ENCODE measurements at places on chromosomes 13 and 19. TPM values are rescaled to one million over a fixed set of nuclear protein-coding genes. Genes with fewer than 3 reads are reported as not detected.

DNA sequence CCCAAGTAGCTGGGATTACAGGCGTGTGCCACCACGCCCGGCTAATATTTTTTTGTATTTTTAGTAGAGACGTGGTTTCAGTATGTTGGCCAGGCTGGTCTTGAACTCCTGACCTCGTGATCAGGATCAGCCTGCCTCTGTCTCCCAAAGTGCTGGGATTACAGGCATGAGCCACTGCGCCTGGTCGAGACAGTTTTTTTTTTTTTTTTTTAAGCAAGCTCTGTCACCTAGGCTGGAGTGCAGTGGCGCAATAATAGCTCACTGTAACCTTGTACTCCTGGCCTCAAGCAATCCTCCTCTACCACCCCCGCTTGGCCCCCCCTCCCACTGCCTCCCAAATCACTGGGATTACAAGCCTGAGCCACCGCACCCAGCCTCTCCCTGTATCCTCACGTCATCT lies 6.4 kb upstream of the MAP2K7 start:
- peaks cover 3% of the 10 kb centered on the region for H3K27me3 ChIP-seq
- H3K4me1 ChIP-seq, result no peaks in the 10 kb centered on the region
- no peak overlapping the region for H3K27ac ChIP-seq
- DNase-seq, result no peak

The ALG5 gene
- 28.3 TPM for total RNA-seq

- H3K36me3 ChIP-seq, result no peaks in the 10 kb centered on the region
- no peaks in the 10 kb centered on the region for H3K4me1 ChIP-seq
- H3K27me3 ChIP-seq, result no peaks in the 10 kb centered on the region
These were observed 550.1 kb downstream of the DACH1 start for GRCh38 chr13:71316792-71317363.

DNA sequence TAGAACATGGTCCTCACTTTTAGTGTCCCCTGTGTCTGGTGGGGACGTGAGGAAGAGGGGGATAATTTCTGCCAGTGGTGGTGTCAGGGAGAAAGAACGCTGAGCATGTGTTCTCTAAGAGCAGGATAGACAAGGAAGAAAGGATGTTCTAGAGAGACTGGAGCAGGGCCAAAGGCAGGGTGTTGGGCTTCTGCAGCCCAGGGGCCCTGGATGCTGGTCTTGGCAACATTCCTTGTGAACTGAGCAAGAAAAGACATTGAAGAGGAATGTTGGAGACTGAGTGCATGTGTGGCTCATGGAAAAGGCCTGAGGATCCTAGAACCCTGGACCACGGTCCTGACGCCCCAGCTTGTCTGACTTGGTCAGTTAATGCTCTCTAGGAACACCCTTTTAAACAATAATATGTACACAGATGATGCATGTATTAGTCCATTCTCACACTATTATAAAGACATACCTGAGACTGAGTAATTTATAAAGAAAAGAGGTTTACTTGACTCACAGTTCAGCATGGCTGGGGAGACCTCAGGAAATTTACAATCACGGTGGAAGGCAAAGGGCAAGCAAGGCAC lies 33.6 kb upstream of the SLC10A2 start:
- H3K4me3 ChIP-seq, result no peak overlapping the region
- no peak for DNase-seq
- H3K4me1 ChIP-seq, result no peaks in the 10 kb centered on the region
- H3K27me3 ChIP-seq, result no peaks in the 10 kb centered on the region
- no peak overlapping the region for H3K27ac ChIP-seq

All from activated CD4-positive, alpha-beta T cell treated with anti-CD3 and anti-CD28 coated beads for 36 hours (primary cell).